ENCODE measurements at places on chromosomes 12 and 14. TPM values are rescaled to one million over a fixed set of nuclear protein-coding genes. Genes with fewer than 3 reads are reported as not detected.

The COX8C gene
- total RNA-seq, result not detected

The TAS2R7 gene
- total RNA-seq, result not detected

The NANOG gene
- total RNA-seq, result not detected

The AEBP2 gene
- total RNA-seq, result 66.3 TPM

The ZBTB1 gene
- total RNA-seq, result 46.8 TPM

The AQP6 gene
- total RNA-seq, result not detected

The FOXN4 gene
- total RNA-seq, result not detected

The NR4A1 gene
- 4.0 TPM for total RNA-seq

The FAM90A1 gene
- not detected for total RNA-seq

The SLC38A4 gene
- total RNA-seq, result not detected

Data from natural killer cell treated with Interleukin-12 subunit alpha and Interleukin-12 subunit beta and Interleukin-15 and Interleukin-18, amount 100 ng/mL, for 72 hours (primary cell).